ENCODE measurements at places on chromosomes 3 and 15. TPM values are rescaled to one million over a fixed set of nuclear protein-coding genes. Genes with fewer than 3 reads are reported as not detected.

TIPIN gene
- 11.0 TPM for total RNA-seq

IL17RB gene
- 1.6 TPM for total RNA-seq

MYRIP gene
- total RNA-seq, result 1.0 TPM

STRA6 gene
- total RNA-seq, result 1.0 TPM

HSPBAP1 gene
- total RNA-seq, result 8.9 TPM

OIP5 gene
- 3.7 TPM for total RNA-seq

CYP19A1 gene
- 0.52 TPM for total RNA-seq

TM4SF18 gene
- 6.3 TPM for total RNA-seq

TMPRSS7 gene
- total RNA-seq, result not detected

CCDC13 gene
- not detected for total RNA-seq

OSBPL10 gene
- 6.8 TPM for total RNA-seq

HAPLN3 gene
- total RNA-seq, result 6.3 TPM

MEX3B gene
- total RNA-seq, result 11.0 TPM

XCR1 gene
- not detected for total RNA-seq

PAQR5 gene
- total RNA-seq, result under 0.01 TPM

PLA2G4D gene
- total RNA-seq, result not detected

COL6A6 gene
- total RNA-seq, result 103 TPM

SLC22A14 gene
- under 0.01 TPM for total RNA-seq

Data from skeletal muscle tissue (tissue), 5 donors.